ENCODE measurements at places on chromosomes 2 and 18.

DNA sequence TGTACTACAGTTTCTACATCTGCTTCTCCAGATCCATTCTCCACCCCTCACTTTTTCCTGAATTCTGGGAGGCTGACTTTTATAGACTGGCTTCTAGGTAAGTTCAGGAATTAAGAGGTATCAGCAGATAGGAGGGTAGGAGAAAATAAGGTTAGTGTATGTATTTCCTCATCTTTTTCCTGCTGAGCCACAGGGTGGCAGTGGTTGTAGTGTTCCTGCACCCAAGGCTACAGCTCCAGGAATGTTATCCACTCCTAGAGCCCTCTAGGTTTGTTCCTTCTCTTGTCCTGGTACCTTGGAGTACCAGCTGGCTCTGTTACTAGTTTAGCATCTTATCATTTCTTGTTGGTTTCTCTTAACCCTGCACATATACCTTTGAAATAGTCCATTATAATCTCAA, 40.7 kb upstream of the C2orf66 start:
- no peak for DNase-seq

- DNase-seq, result no peak
These were observed 105.4 kb upstream of the SPRED2 start for GRCh38 chr2:65537651-65538385.

DNA sequence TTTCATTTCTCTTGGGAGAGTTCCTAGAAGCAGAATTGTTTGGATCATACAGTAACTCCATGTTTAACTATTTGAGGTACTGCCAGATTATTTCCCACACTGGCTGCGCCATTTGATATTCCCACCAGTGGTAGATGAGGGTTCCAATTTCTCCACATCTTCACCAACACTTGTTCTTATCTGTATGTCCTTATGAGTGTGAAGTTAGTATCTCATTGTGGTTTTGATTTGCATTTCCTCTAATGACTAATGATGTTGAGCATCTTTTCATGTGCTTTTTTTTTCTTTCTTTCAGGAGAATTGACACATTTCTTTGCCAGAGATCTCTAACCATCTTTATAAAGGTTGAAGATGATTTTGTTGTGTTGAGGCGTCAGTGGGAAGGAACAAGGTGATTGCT, 4.1 kb upstream of the MGAT5 start:
- no peak for DNase-seq

- no peak for DNase-seq
These were observed 272.8 kb upstream of the MMADHC start for GRCh38 chr2:149860276-149860921.

DNA sequence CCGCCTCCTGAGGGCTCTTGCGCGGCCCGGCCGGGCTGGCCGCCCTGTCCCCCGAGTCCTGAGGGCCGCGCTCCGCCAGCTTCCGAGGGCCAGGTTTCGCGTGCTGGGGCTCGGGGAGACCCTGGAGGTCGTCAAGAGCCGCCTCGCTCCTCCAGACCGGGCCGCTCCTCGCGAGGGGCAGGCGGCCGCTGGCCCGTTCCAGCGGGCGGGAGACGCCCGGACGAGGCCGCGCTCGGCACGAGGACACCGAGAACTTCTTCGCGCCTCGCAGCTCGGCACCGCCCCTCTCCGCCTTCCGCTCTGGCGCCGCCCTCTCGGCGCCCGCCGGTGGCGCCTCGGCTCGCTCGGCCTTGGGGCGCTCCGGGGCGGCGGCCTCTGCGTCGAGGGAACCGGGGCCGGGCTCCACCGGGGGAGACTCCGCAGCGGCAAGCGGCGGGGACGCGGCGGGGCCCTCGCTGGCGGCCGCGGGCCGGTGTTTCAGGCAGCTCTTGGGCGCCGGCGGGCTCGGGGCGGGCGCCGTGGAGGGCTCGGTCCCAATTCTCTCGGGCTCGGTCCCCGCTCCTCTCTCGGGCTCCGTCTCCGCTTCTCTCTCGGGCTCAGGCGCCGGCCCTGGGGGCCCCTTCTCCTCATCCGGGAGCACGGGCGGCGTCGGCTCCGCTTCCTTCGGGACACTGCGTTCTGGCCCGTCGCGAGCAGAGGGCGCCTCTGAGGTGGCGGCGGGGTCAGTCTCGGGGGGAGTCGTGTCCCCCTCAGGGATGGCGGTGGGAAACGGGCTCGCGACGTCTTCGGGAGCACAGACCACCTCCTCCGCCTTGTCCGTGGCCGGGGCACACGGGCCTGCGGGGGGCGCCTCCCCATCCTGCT, 91.6 kb upstream of the MGAT4A start:
- no peak for DNase-seq

GRCh38 chr18:13532406-13533075, 193.8 kb downstream of the FAM210A start:
- DNase-seq, result no peak

DNA sequence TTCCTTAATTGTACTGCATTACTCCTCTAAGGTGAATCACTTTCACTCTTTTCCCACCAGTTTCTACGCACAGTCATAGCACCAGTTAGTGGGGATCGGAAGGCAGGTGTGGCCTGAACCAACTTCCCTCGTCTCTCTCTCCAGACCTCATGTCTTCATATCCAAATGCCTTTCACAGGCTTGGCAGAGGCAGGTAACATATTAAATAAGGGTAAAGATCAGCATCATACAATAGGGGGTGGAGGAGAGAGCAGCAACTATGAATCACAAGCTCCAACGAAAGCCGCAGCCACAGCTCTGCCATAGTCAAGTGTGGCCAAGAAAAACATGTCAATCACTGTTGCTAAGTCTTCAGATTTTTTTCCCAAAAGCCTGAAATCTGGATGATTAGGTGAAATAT, 40.3 kb downstream of the AP1S3 start:
- no peak for DNase-seq

GRCh38 chr2:238142382-238143205, 4.1 kb downstream of the KLHL30 start:
- DNase-seq, result no peak

DNA sequence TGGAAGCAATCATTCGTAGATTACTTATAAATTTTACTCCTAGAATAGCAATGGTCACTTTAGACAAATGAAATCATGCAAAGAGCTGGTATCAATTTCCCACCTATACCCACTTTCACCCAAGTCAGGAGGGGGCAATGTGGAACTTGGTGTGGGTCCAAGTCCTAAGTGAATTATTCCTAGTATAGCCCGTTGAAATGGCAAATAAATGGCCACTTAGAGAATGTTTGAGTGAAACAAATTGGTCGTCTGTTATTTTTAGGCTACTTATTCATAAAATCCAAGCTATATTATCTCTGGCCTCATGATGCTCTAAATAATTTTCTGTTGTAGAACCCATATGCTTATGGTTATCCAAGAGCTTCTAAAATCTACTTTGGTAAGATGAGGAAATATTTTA, 98.1 kb downstream of the MYO3B start:
- no peak for DNase-seq

- DNase-seq, result no peak
These were observed 96.3 kb upstream of the TMEM18 start for GRCh38 chr2:773256-774160.

DNA sequence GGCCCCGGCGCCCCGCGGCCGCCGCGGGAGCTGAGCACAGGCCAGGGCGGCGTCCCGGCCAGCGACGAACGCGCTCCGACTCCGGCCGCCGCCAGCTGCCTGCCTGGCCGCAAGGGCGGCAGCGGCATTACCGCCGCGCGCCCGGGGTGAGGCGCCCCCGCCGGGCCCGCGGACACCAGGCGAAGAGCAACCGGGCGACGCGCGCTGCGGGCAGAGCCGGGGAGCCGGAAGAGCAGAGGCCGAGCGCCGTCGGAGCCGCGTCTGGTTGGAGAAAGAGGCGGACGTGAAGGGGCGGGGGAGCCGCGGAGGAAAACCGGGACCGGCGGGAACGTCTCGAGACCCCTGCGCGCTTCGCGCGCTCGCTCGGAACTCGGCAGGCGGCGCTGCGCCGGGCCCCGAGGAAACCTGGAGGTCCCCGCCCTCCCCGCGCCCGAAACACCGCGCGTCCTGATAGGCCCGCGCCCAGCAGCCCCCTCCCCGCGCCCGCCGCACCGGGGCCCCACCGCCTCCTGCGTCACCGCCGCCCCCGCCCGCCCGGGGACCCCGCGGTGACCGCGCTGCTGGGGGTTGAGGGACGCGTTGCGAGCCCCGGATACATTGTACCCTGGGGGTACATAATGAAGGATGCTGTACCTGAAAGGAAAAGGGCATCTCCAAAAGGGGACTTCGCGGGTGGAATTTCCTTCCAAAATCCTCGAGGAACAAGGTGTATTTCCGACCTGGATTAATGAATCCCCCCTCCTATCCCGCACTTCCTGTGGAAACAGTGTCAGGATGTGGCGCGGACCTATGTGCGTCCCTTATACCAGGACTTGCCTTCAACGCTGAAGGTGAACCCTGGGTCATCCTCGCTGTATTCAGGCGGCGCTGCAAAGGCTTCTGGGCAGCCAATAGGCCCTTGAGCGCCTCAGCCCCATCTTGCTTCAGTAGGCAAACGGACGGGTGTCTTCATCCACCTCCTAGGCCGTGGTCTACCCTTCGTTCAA, 1.0 kb upstream of the B4GALT6 start:
- no peak for DNase-seq

DNA sequence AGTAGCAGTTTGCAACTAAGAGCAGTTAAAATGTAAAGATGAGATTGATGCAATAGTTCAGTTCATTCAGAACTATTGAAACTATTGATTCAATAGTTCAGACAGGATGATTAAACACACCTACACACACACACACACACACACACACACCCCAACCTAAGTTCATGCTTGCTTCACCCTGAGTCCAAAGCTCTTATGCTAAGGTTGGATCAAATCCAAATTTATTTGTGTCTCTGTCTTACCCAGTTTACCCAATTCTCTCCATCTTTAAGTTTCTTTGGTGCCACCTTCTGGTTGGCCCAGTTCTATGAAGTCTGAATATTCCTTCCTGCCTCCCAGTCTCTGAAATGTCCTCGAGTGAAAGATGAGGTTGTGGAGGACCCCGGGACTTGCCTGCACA, 5.1 kb downstream of the SERPINB8 start:
- no peak for DNase-seq

- no peak for DNase-seq
These were observed 9.7 kb downstream of the OXER1 start for GRCh38 chr2:42754021-42754775.

GRCh38 chr2:69026026-69026425, 13.0 kb downstream of the ANTXR1 start:
- no peak for DNase-seq

DNA sequence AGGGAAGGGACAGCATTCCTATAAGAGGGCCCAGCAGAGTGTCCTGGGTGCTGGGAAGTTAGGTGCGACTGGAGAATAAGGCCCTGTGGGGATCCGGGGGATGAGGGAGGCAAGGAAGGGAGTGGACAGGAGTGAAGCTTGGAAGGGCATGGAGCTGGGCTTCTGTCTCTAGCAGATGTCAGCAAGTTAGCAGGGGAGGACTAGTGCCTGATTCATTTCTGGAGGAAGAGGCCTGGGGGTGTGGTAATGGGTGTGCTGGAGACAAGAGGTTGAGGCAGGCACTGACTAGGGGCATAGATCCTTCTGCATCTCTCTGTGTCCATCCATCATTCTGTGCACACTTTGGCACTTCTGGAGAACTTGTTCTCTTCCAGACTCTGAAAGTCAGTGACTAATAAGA, 134.7 kb downstream of the ACOXL start:
- no peak for DNase-seq

Data from activated CD4-positive, CD25-positive, alpha-beta regulatory T cell (primary cell).